HFF-Myc (cell line): ENCODE measurements at places on chromosomes 12 and 14.

- no peak for DNase-seq
Observed at GRCh38 chr12:47100160-47100559, 20.4 kb upstream of the AMIGO2 start.

DNA sequence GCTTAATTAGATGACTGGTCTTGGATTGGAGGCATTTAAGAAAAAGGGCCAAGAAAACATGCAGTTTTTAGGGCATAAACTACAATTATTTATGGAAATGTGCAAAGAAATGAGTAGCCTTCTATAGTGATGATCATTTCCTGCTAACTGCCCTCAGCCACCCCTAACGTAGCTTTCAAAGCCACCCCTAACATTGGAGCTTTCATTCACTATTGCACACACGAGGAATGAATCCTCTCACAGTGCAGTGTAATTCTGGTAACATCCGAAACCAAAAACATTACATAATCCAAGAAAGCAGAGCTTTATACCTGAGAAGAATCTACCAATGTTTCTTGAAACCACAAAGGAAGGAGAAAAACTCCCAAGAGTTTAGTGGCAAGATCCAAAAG lies 1003.6 kb downstream of the TMEM121 start:
- DNase-seq: no peak

- no peak for DNase-seq
Observed at GRCh38 chr12:80415466-80415865, 28.6 kb upstream of the PTPRQ start.

GRCh38 chr12:104480826-104481440 lies 24.2 kb downstream of the CHST11 start:
- no peak for DNase-seq

DNA sequence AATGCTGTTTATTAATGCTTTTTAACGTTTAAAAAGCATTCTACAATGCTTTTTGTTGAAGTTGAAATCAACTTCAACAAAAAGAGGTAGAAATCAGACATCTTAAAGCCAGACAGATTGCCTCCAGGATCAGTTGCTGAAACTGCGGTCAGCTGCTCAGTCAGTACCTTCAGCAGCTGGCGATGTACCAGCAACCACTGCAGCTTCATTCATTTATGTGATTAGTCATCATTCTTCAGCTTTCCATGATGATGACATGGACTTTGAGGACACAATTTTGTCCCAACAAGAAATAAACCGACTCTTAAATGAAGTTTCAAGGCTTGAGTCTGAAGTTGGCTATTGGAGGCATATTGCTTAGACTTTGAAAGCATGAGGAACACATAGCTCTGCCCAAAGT lies 31.5 kb upstream of the NUAK1 start:
- no peak for DNase-seq

DNA sequence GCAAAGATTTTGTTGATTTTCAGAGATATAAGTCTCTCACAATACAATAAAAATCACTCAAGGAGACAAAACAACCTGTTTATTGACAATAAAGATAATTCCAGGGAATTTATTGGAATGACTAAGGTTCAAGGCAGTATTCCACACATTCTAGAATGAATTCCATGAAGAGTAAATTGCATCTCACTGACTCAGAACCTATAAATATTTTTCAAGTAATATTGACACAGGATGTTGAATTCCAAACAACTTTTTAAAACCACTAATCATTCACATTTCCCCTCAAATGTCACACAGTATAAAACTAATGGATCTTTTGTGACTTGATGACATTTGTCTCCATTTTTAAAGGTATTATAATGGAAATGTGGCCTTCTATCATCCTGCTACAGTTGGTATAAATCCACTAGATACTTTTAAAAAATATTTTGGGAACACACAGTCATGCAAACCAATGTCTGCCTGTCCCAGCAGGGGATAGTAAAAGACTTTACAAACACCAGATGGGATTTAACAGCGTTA lies 42.1 kb upstream of the LGR5 start:
- no peak for DNase-seq

- no peak for DNase-seq
Observed at GRCh38 chr12:99954724-99955123, 30.0 kb downstream of the ANKS1B start.

- no peak for DNase-seq
Observed at GRCh38 chr14:65003394-65003793, 16.7 kb downstream of the FNTB start.

DNA sequence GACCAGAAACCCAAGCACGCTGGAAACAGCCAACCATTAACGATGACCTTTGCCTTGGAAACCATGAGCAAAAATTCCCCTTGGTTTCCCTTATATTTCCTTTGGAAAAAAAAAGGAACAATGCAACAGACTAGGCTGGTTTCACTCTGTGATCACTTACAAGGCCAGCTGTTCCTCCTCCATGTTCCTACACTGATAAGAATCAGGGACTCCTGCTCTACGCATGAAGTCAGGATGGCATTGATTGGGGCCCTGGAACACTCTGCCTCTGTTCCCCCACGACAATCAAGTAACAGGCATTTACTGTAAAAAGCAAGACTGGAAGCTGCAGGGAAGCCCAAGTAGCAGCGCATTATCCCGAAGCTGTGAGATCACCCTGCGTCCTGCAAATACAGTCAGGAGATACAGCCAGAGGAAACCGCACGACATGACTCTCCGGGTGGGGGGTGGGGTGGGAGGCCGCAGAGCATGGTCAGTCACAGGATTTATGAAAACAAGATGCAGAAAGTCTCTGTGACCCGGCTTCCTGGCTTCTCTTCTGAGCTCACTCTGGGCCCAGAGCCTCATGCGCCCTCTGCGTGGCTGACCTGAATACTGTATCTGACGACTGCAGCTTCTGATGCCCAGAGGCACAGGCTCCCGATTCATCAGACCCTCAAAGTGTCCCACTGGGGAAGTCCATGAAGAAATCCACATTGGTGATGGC lies 31.1 kb downstream of the SSH1 start:
- no peak for DNase-seq

GRCh38 chr12:19246933-19247332 lies 117.4 kb downstream of the PLEKHA5 start:
- DNase-seq: no peak

GRCh38 chr12:112166051-112167015 lies 41.0 kb downstream of the TRAFD1 start:
- DNase-seq: no peak

DNA sequence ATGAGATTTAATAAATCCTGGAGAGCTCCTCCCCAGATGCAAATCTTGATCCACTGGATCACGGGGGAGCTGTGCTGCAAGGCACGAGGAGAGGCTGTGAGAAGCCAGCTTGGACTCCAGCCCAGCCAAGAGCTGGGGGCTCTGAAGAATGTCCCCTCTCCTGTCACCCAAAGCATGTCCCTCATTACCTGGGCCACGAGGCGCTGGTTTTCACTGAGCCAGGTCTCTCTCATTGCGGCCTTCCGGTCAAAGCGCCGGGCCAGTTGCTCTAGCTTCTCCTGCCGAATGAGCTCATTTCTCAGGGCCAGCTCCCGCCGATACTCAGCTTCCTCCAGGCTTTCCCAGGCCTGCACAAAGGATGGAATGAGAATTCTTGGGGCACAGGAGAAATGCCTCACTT lies 83.3 kb downstream of the SPTB start:
- DNase-seq: no peak

DNA sequence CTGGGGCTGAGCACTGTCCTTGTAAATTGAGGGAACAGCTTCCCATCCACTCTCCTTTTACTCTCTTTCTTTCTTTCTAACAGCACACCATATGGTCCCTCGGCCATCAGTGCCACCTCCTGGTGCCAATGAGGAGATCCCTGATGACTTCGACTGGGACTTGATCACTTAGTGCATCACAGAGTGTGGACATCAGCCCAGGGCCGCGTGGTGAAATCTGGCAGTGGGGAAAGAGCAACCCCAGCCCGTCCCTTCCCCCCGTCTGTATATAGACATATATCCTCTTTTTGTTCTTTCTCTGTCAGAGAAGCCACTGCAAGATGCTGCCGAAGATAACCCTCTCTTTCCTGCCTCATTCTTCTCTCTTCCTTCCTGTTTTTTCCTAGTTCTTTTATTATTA lies 13.5 kb downstream of the C3AR1 start:
- no peak for DNase-seq

GRCh38 chr14:50531595-50532501 lies 521 bp downstream of the MAP4K5 start:
- no peak for DNase-seq

DNA sequence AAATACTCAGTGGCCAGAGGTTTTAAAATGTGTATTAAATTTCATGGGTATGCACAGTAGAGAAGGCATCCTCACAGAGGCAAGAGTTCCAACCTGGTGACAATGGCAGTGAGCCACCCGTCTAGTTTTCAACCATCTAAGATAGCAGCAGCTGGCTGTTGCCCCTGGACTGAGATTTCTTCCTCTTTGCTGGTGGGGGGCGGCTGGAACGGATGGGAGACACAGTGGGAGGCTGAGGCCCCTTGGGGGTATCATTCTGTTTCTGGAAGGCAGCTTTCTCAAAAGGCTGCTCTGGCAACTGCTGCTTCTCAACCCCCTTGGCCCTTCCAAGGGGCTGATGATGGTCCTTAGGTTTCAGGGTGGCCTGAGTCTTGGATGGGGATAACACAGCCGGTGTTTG lies 1.0 kb upstream of the IFFO1 start:
- no peak for DNase-seq

DNA sequence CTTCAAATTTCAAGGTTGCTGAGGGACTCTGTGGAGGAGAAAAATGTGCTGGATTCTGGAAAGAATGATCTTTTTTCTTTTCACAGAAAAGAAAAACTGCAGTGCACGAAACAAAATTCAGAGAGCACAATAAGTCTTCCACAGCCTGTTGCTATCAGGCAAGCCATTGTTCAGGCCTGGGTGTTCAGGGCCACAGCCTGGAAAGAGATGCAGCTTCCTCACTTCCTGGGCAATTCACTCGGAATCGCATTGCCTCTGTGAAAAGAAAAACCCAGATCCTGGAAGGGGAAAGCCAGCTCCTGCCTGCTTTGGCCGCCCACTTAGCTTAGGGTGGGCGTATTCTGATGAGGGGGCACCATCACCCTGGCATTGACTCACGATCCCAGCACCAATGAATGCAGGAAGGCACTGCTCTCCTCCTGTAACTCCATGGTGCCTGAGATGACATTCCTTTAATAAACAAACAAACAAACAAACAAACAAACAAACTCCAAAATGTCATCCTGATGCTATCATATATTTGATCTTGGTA lies 863.9 kb downstream of the BCL11B start:
- no peak for DNase-seq
